ENCODE measurements at places on chromosomes 2 and 18. TPM values are rescaled to one million over a fixed set of nuclear protein-coding genes. Genes with fewer than 3 reads are reported as not detected.

GRCh38 chr2:2974982-2975381 lies 402.6 kb downstream of the EIPR1 start:
- DNase-seq: no peak

- DNase-seq: no peak
These were observed 93.9 kb downstream of the DGKD start for GRCh38 chr2:233448220-233448559.

Gene GAL3ST2
- 0.16 TPM for total RNA-seq

GRCh38 chr2:29697715-29698114 lies 223.7 kb downstream of the ALK start:
- DNase-seq: no peak
